Activated CD4-positive, alpha-beta memory T cell treated with anti-CD3 and anti-CD28 coated beads for 36 hours (primary cell): ENCODE measurements at places on chromosomes 1 and 21. TPM values are rescaled to one million over a fixed set of nuclear protein-coding genes. Genes with fewer than 3 reads are reported as not detected.

- DNase-seq: no peak
- H3K27me3 ChIP-seq: no peaks in the 10 kb centered on the region
- no peak overlapping the region for H3K4me3 ChIP-seq
- peaks cover 26% of the 10 kb centered on the region for H3K4me1 ChIP-seq
- no peak overlapping the region for H3K27ac ChIP-seq
- peaks cover 68% of the 10 kb centered on the region for H3K36me3 ChIP-seq
Measured at GRCh38 chr1:236541710-236542109, 17.9 kb downstream of the LGALS8 start.

- H3K27ac ChIP-seq: peak overlapping the region; percentile 93
- no peaks in the 10 kb centered on the region for H3K27me3 ChIP-seq
- H3K4me3 ChIP-seq: peak overlapping the region; percentile 88
- H3K4me1 ChIP-seq: peaks cover 57% of the 10 kb centered on the region
Measured at GRCh38 chr1:149848340-149849110, 50.8 kb upstream of the BOLA1 start.

DNA sequence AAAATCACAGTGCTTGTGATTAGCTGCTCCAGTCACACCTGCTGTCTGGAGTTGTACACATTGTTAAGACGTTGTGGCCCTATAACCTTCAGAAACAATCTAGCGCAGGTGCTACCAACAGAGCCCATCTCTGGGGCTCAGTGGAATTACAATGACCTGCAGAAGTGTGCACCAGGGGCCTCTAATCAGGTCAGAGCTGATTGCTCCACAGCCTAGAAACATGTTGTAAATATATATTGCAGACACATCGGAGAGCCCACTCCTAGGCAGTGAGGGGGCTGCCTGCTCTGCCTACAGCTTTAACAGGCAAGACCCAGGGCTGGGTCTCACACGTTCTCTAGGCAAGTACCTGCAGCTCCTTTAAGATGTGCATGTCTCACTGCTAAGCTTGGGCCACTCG is 302.0 kb downstream of the SIPA1L2 start:
- H3K27me3 ChIP-seq: peaks cover 6% of the 10 kb centered on the region
- no peaks in the 10 kb centered on the region for H3K36me3 ChIP-seq
- H3K4me3 ChIP-seq: no peak overlapping the region
- no peaks in the 10 kb centered on the region for H3K4me1 ChIP-seq

- no peaks in the 10 kb centered on the region for H3K36me3 ChIP-seq
- H3K27me3 ChIP-seq: peaks cover 3% of the 10 kb centered on the region
- no peak overlapping the region for H3K27ac ChIP-seq
- no peak overlapping the region for H3K4me3 ChIP-seq
- no peaks in the 10 kb centered on the region for H3K4me1 ChIP-seq
Measured at GRCh38 chr1:240149484-240150094, 57.9 kb downstream of the FMN2 start.

DNA sequence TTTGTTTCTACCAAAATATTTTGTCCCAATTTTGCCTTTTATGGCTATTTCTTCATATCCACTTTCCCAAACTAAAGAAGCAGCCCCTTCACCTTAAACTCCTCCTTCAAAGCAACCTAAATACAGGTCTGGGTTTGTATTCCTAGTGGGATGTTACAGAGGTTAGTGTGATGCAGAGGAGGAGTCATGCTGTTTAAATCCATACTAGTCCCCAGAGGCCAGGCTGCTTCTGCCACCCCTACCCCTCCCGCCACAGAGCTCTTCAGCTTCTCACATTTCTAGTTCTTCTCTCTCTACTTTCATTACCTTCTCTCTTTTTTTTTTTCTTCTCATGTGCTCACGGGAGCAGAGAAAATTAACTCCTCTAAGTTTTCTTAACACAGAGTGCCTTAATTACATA is 29.3 kb downstream of the SELL start:
- no peaks in the 10 kb centered on the region for H3K27me3 ChIP-seq
- peak overlapping the region; percentile 12 for H3K4me3 ChIP-seq
- H3K4me1 ChIP-seq: peaks cover 47% of the 10 kb centered on the region
- H3K36me3 ChIP-seq: no peaks in the 10 kb centered on the region

GRCh38 chr1:34057347-34058130 is 107.5 kb downstream of the CSMD2 start:
- no peaks in the 10 kb centered on the region for H3K36me3 ChIP-seq
- no peaks in the 10 kb centered on the region for H3K4me1 ChIP-seq
- H3K27me3 ChIP-seq: peaks cover 11% of the 10 kb centered on the region
- no peak overlapping the region for H3K4me3 ChIP-seq
- DNase-seq: no peak

- no peaks in the 10 kb centered on the region for H3K27me3 ChIP-seq
- H3K27ac ChIP-seq: no peak overlapping the region
- no peaks in the 10 kb centered on the region for H3K4me1 ChIP-seq
- H3K36me3 ChIP-seq: no peaks in the 10 kb centered on the region
- H3K4me3 ChIP-seq: no peak overlapping the region
Measured at GRCh38 chr1:178877896-178878295, 7.0 kb upstream of the ANGPTL1 start.

GRCh38 chr1:215797859-215798258 is 230.8 kb downstream of the KCTD3 start:
- no peaks in the 10 kb centered on the region for H3K36me3 ChIP-seq
- no peaks in the 10 kb centered on the region for H3K27me3 ChIP-seq
- H3K4me1 ChIP-seq: no peaks in the 10 kb centered on the region
- H3K27ac ChIP-seq: no peak overlapping the region

DNA sequence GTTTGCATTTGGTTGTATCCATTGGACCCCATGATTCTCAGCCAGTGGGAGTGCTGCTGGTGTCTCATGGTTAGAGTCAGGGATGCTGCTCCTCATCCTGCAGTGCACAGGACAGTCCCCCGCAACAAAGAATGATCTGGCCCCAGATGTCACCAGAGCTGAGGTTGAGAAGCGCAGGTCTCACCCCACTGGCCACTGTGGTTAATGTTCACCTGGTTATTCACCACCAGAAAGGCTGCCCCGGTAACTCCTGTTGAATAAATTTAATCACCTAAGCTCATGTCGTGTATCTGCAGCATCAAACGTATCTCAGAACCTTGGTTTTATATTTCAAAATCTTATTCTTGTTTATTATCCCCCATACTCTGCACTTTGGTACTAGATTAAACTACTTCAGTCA is 75.8 kb downstream of the ATP5PO start:
- H3K36me3 ChIP-seq: no peaks in the 10 kb centered on the region
- H3K27ac ChIP-seq: no peak overlapping the region
- no peaks in the 10 kb centered on the region for H3K4me1 ChIP-seq
- H3K27me3 ChIP-seq: peaks cover under 1% of the 10 kb centered on the region
- no peak for DNase-seq

- H3K4me3 ChIP-seq: no peak overlapping the region
- no peaks in the 10 kb centered on the region for H3K4me1 ChIP-seq
- no peaks in the 10 kb centered on the region for H3K36me3 ChIP-seq
- no peak overlapping the region for H3K27ac ChIP-seq
- no peaks in the 10 kb centered on the region for H3K27me3 ChIP-seq
- DNase-seq: no peak
Measured at GRCh38 chr1:93567255-93567918, 114.2 kb downstream of the BCAR3 start.

- no peak for DNase-seq
- no peak overlapping the region for H3K4me3 ChIP-seq
- H3K27me3 ChIP-seq: peaks cover 14% of the 10 kb centered on the region
- no peaks in the 10 kb centered on the region for H3K36me3 ChIP-seq
- peaks cover 18% of the 10 kb centered on the region for H3K4me1 ChIP-seq
Measured at GRCh38 chr1:34868230-34869049, 8.9 kb upstream of the SMIM12 start.

DNA sequence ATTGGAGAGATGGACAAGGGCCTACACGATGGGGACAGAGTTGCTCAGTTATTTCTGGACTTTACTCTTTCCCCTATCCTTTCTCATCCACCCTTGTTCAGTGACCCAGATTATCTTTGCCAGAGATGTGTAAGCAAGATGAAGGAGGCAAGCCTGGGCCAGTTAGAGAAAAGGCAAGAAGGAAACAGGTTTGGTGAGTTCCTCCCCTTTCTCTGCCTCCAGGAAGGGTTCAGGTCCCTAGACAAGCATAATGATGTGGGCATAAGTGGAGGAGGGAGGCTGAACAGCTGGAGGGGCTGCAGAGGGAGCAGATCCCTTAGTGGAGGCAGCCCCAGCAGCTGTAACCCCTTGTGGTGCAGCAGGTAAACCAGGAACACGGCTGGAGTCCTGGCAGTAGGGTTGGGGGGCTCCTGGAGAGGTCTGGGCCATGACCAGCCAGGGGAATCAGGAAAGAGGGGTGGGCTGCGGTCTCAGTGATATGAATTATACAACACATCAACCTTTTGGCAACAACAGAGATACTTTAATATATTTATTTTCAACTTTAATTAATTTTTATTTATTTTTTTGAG is 9.2 kb upstream of the CDC42 start:
- H3K4me3 ChIP-seq: no peak overlapping the region
- H3K36me3 ChIP-seq: no peaks in the 10 kb centered on the region
- DNase-seq: no peak
- H3K4me1 ChIP-seq: peaks cover 63% of the 10 kb centered on the region
- no peaks in the 10 kb centered on the region for H3K27me3 ChIP-seq

DNA sequence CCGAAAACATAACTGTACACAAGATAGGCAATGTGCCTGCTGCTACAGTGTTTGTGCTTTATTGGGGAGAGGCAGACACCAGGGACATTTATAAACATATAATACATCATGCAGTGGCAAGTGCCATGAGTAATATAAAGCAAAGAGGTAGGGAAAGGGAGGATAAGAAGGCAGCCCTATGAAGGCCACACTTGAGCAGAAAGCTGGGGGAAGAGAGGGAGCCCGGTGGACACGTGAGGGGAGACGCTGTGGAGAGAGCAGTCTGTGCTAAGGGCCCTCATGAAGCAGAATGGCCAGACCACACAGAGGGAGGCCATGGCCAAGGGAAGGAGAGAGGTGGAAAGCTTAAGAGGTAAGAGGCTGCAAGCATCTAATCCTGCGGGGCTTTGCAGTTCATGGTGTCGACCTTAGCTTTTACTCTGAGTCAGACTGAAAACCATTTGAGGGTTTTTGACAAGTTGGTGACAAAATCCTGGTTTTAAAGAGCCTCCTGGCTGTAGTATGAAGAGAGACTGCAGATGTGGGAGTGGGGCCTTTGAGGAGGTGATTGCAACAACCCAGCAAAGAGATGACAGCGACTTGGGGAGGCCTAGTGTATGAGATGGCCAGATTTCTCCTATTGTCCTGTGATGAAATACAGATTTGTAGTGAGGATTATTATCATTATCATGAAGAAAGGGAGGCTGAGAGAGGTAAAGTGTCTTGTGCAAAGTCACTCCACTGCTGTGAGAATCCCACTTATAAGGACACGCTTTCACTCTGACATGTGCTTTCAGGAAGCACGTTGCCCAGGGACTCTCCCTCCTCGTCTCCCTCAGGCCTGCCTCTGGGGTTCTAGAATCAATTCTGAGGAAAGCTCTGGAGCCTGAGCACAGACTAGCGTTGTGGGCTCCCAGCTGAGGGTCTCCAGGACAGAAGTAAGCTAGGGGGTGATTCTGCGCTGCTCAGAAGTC is 192.9 kb downstream of the RHOU start:
- DNase-seq: peak; percentile 40
- peaks cover 10% of the 10 kb centered on the region for H3K4me1 ChIP-seq
- no peak overlapping the region for H3K4me3 ChIP-seq
- H3K36me3 ChIP-seq: no peaks in the 10 kb centered on the region
- H3K27ac ChIP-seq: no peak overlapping the region
- no peaks in the 10 kb centered on the region for H3K27me3 ChIP-seq

DNA sequence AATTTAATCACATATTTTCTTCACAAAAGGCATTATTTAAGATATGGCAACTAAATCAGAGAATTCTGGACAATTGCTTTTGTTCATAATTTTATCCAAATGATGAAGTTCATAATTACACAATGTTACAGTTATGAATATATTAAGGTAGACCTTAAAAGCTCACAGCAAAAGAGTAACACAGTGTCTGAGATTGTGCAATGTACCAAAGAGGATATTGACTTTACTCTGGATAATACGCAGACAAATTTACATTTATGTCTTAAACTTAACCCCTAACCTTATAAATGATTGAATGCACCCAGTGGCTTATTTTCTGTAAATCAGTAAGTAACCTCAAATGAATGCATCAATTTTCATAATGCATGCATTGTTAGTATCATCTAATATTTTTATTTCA is 216.2 kb upstream of the SAMSN1 start:
- H3K36me3 ChIP-seq: no peaks in the 10 kb centered on the region
- H3K27ac ChIP-seq: no peak overlapping the region
- H3K27me3 ChIP-seq: no peaks in the 10 kb centered on the region
- H3K4me3 ChIP-seq: no peak overlapping the region

Gene NFYC
- total RNA-seq: 61.7 TPM

Gene VAMP4
- 13.2 TPM for total RNA-seq

Gene CD53
- 240 TPM for total RNA-seq

Gene UBXN10
- total RNA-seq: 0.55 TPM

Gene C1orf116
- not detected for total RNA-seq

Gene PPIAL4G
- total RNA-seq: 0.14 TPM

Gene OR6N1
- total RNA-seq: not detected

Gene CACNA1S
- total RNA-seq: not detected
